ENCODE measurements at places on chromosomes 2 and 18.

DNA sequence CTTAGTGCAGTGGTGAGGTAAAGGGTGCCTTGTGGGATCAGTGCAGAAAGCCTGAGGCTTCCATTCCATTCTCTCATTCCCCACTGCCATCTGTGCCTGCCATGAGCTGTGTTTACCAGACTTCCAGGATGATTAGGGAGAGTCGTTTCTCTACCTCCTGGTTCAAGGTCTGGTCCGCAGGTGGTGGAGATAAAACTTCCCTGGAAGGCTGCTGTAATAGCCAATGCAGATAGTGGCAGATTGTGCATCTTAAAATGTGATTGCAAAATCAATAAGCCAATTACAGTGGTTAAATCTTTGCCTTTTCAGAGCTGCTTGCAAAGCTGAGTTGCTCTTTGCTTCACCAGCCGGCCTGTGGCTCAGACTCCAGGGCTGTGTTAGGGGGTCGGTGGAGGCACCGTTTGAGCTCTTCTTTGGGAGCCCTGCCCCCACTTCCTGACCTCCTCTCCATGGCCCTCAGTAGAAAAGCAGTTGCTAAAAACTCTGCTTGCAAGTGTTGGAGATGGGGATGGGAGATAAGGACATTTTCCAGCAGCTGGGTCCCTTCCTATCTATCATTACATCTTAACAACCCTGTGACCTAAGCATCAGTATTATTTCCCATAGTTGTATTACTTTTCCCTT is 95.2 kb upstream of the HS6ST1 start:
- no peak for DNase-seq

DNA sequence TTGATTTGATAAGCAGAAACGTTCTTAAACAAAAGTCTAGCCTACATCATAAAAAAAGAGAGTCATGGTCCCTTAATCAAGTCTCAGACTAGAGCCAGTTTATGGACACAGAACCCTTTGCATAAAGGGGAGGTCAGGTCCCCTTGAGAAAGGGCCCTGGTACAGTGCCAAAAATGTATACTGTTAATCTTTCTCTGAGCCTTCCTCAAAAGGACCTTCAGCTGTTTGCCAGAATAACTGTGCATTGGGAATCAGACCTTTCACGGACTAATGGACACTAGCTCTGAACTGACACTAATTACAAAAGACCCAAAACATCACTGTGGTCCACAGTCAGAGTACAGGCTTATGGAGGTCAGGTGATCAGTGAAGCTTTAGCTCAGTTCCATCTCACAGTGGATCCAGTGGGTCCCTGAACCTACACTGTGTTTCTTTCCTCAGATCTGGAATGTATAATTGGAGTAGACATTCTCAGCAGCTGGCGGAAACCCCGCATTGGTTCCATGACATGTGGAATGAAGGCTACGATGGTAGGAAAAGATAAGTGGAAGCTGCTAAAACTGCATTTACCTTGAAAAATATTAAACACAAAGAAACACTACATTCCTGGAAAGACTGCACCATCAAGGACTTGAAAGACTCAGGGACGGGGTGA is 151.4 kb downstream of the TMEFF2 start:
- no peak for DNase-seq

GRCh38 chr18:59022167-59022945 is 117.3 kb upstream of the SEC11C start:
- DNase-seq: no peak

- no peak for DNase-seq
These were observed 72.5 kb upstream of the SERPINE2 start for GRCh38 chr2:224111576-224111975.

GRCh38 chr2:168970711-168971233 is 60.4 kb downstream of the ABCB11 start:
- DNase-seq: no peak

DNA sequence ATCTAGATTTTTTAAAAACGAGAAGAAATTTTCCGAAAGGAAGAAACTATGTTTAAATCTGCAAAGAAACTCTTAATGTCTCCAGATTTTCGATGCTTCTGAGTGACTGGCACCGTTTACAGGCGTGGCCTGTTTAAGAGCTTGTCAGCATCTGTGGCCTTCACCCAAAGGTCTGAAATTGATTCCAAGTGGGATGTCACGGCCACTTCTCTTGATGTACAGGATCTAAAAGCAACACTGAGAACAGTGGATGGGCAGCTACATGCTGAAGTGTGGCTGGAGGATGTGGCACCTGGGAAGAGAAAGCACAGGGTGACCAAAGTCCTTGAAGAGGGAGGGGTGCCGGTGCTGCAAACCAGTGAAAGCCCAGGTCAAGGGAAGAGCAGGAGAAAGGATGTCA is 28.0 kb downstream of the EMILIN2 start:
- no peak for DNase-seq

GRCh38 chr2:38075507-38076151 is at the start of gene CYP1B1:
CYP1B1 (minus strand) TSS chr2:38076151; CDS start chr2:38075388, 763 bp downstream.
- no peak for DNase-seq

DNA sequence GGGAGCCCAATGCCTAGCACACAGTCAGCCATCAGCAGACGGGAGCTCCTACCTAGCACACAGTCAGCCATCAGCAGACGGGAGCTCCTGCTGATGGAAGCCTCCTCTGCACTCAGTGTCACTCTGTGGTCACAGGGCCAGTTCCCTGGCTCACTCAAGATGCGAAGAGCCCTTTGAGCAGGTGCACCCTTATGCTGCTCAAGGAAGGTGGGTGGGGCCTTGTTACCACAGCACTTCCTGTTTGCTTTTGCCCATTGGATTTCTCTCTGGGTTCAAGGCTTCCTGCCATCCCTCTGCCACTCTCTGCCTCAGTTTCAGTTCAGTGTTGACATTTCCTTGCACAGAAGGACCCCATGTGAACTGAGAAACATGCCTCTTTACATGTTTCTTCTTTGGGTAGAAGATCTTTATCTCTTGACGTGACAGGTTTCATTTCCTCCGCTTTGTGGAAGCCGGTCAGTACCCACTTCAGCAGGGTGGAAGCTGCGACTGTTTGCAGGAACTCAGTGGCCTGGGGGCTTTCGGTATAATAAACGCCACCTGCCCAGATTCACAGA is 11.6 kb downstream of the TRIB2 start:
- no peak for DNase-seq

GRCh38 chr2:238428866-238429265 is 2.1 kb downstream of the ASB1 start:
- no peak for DNase-seq

DNA sequence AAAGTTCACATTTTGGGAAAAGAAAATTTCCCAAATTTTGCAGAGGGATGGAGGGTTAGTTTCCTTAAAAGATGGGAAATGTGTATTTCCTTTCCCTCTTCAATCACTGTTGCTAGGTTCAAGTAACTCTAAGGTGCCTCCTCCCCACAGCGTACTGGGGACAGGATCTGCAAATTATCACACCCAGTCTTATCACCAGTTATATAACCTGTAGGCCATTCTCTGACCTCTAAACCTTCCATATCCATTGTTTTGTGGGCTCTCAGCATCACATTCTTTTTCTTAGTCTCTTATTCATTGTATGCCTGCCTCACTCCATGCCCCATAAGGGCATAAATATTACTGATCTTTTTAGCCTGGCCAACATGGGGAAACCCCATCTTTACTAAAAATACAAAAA is 3.6 kb upstream of the MTHFD2 start:
- no peak for DNase-seq

- DNase-seq: no peak
These were observed 112.5 kb downstream of the VIT start for GRCh38 chr2:36809069-36809445.

- no peak for DNase-seq
These were observed 11.6 kb upstream of the MRPL19 start for GRCh38 chr2:75634945-75635344.

GRCh38 chr2:205364261-205364660 is 318.0 kb upstream of the NRP2 start:
- no peak for DNase-seq

DNA sequence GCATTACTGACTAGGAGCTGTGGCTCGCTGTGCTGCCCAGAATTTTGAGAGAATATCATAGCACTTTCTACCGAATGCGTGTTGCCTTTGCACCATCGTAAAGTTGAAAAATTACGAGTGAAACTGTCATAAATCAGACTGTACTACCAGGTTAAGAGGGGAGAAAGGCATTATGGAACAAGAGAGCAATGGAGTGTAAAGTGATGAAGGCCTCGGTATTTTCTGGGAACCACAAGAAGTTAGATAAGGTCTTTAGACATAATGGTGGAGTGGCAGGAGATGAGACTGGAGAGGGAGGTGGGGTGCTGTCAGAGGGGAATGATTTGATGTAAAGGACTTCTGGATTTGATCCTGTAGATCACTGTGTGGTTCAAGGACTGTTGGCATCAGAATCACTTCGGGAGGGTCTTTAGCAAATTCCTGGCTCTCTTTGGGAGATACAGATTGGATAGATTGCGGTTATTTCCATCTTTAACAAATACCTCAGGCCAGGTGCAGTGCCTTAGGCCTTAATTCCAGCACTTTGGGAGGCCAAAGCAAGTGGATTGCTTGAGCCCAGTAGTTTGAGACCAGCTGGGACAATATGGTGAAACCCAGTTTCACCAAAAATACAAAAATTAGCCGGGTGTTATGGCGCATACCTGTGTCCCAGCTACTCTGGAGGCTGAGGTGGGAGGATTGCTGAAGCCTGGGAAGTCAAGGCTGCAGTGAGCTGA is 4.9 kb upstream of the ADGRF3 start:
- no peak for DNase-seq

DNA sequence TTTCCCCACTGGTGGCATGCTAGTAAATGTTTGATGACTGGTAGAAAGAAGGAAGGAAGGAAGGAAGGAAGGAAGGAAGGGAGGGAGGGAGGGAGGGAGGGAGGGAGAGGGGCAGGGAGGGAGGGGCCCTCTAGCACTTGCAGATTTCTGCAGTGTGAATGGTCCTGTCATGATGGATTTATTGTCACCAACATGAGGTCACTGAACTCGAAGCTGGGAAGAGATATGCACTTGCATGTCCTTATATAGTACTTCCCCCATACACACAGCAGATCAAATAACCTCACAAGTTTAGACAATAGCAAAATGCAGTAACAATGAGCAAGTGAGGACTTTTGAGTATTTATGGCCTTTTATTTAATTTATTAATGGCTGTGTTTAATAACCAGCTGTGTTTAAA is 44.5 kb upstream of the CXCR4 start:
- DNase-seq: no peak

- no peak for DNase-seq
These were observed 7.2 kb downstream of the POMC start for GRCh38 chr2:25161055-25161781.

DNA sequence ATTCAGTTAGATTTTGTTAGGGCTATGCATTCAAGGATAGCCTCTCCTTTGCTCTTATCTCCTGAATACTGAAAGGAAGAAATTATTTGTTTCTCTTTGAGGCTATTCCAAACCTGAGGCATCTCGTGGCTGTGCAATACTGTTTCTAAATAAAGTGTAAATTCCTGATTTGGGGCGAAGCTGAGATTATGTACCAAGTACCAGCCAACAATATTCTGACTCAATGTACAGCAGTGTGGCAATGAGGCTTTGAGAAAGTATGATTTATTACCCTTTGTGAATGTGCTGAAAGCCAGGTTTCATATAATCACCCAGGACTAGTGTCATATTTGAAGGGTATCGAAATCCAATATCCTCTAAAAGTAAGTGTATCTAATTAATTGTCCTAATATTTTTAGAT is 113.5 kb downstream of the MEIS1 start:
- DNase-seq: no peak

GRCh38 chr2:134231301-134231964 is 22.4 kb upstream of the MGAT5 start:
- no peak for DNase-seq
